ENCODE measurements at places on chromosomes 4 and X.

DNA sequence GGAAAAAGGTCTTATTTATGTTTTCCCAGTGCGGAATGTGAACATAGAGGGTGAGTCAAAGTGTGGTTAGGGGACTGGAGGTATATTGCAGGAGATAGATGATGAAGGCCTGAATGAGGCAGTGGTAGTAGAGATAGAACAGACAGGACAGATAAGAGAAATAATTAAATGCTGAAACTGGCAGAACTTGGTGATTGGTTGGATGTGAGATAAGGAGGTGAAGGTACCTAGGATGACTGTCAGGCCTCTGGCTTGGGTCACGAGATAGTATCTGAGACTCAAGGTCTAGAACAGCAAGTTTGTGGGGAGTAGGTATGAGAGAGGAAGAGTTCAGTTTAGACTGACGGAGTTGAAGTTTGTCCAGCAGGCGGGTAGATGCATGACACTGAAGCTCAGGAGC lies 3.5 kb downstream of the MND1 start:
- no peak for DNase-seq

GRCh38 chr4:188466001-188466400 lies 326.8 kb downstream of the TRIML1 start:
- DNase-seq = no peak

- DNase-seq = no peak
Measured at GRCh38 chr4:169618286-169618685, 2.1 kb upstream of the CLCN3 start.

- no peak for DNase-seq
Measured at GRCh38 chrX:8728932-8729535, 2.9 kb downstream of the ANOS1 start.

DNA sequence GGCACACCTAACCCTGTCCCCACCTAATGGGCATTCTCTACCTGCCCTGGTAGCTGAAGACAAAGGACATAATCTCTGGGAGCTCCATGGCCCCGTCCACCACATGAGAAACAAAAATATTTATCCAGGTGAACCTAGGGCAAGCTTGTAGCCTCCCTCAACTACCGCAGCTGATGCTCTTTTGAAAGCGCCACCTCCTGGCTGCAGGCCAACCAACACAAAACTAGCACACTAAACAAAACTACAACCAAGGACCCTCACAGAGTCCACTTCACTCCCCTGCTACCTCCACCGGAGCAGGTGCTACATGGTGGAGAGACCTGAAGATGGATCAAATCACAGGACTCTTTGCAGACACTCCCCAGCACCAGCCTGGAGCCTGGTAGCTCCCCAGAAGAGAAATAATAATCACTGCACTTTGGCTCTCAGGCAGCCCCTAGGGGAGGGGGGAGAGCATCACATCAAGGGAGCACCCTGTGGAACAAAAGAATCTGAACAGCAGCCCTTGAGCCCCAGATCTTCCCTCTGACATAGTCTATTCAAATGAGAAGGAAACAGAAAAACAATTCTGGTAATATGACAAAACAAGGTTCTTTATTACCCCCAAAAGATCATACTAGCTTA lies 111.3 kb upstream of the ATP8A1 start:
- DNase-seq = no peak

Measured in activated T-cell treated with anti-CD3 and anti-CD28 coated beads for 48 hours (primary cell).